ENCODE measurements at places on chromosomes 6 and 20.

GRCh38 chr20:37356961-37357371 is 11.0 kb downstream of the SRC start:
- DNase-seq = no peak

DNA sequence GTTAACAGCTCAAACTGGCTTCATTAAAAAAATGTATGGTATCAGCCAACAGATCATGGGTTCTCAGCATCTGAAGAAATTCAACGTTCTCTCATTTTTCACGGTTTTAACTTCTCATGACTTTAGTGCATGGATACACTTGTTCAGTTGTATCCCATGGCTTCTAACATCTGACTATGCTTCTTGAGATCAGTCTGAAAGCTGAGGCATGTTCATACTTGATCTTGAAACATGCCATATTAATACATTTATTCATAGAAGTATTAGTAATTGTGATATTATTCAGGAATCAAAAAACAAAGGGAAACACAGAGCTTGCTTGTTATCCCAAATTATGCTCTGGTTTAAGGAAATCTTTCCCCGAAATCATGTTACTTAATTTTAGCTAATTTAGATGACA is 649.4 kb downstream of the PRKN start:
- no peak for DNase-seq

- peak; percentile 84 for DNase-seq
These were observed 7.3 kb upstream of the ULBP2 start for GRCh38 chr6:149934249-149935156.

GRCh38 chr6:147837540-147837939 is 329.1 kb downstream of the SAMD5 start:
- DNase-seq = no peak

GRCh38 chr6:74741646-74742045 is 464.2 kb downstream of the COL12A1 start:
- DNase-seq = no peak

DNA sequence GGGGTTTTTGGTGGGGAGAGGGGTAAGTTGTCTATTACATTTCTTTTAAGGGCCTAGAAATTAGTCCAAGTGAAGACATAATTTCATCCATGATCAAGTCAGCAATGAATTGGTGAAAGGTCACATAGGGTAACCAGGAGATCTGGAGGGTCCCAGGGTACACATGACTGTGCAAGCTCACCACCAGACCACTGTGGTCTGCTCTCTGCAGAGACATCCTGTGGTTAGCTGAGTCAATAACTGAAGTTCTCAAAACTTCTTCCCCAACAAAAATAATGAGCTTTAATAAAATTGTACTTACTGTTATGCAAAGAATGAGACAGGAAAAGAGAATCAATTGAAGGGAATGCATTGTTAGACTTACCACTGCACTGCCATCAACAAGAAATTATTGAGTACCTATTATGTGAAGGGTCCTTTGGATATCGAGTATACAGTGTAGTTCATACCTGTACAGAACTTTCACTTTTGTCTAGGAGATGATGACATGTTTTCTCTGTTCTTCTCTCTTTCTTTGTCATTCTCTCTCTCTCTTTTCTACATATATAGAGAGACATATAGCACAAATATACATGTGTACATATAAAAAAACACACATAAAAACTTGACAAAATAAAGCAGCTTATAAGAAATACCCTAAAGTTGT is 209.8 kb downstream of the GJA1 start:
- no peak for DNase-seq

DNA sequence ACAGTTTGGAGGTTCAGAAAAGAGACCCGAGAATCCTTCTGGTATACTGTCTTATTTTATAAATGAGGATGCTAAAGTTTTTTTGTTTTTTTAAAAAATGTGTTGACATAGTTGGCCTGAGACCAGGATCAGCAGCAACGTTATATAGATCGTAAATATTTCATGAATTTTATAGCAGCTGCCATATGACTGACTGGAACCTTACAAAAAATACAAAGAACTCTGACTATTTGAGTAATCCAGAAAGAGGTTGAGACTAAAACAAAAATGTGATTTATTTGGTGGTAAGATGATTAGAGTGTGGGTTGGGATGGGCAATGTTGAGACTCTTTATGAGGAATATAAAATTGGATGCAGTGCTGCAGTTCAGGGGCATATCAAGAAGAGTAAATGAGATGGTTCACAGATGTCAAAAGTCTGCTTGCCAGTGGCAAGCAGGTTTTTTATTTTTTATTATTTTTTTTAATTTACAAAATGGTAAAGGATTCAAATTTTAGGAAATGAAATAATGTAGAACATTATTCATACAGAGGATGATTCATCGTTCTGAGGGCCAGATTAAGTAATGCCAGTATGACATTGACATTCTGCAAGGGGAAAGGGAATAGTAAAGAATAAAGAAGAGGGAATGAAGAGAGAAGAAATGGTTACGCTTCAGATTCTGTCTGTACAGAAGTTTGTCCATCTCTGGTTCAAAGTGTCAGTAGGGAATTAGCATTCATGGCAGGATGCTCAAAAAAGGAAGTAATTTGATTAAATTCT is 58.5 kb downstream of the SCAF8 start:
- no peak for DNase-seq

- DNase-seq = peak; percentile 3
These were observed 503.9 kb upstream of the EYS start for GRCh38 chr6:66210964-66211363.

DNA sequence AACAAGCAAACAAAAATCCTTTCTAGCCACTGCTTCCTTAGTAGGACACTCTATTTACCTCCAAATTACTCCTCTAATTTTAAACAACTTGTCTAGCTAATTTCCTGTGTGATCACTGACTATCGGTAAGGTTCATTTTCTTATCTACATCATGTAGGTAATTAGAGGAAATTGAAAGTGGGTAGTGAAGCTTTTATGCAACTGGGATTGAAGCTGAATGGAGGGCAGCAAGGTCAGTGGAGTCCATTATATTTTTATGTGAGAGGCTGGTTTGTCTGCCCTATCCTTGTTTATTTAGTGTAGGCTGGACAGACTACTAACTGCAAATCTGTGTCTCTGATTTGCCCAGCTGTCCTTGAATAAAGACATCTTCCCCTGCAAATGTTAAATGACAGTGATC is 88.5 kb upstream of the SIM1 start:
- DNase-seq = no peak

GRCh38 chr6:148885925-148886845 is 139.4 kb downstream of the UST start:
- no peak for DNase-seq

DNA sequence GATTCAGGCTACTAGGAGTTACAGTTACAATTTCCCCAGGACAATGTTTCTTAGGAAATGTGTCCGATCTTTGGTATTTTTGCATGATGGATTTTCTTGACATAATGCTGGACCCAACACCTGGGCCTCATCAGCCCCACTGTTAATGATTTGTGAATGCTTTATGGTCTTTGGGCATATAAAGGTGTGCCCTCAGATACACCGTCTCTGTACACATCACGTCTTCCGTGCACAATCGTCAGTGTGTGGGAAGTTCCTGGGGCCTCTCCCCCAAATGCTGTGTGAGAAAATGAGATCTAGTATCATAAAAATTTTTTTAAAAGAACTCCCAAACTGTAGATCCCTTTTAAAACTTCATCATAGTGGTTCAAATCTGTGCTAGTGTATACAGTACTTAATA is 373.2 kb upstream of the ID4 start:
- DNase-seq = no peak

- no peak for DNase-seq
These were observed 205.1 kb upstream of the SMLR1 start for GRCh38 chr6:130622142-130622541.

DNA sequence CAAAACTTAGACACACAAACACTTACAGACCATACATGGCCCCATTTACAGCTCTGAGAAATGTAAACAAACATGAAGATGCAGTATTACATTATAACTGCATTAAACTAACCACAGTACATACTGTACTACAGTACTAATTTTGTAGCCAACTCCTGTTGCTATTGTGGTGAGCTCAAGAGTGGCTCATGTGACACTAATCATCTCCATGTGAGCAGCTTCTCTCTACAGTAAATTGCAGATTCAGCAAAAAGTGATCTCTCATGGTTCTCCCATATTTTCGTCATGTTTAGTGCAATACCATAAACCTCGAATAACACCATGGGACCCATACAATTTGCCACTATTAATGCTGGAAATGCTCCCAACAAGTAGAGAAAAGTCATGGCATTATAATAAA is 860.4 kb downstream of the EPHA7 start:
- no peak for DNase-seq

DNA sequence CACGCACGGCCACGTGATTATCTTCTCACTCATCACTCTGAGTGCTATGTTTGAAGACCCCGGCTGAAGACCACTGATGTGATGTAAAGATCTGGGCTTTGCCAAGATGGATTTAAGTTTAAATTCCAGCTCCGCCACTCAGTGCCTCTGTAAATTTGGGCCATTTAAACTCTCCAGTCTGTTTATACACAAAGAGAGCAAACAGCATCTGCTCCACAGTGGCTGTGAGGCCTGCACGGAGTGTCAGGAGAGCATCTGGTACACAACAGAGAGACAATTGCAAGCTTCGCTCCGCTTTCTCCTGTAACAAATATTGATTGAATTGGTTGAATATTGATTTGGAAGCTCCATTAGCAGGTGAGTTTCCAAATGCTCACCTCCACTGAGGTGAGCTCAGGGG is 80.5 kb upstream of the FRMD1 start:
- DNase-seq = no peak

Measured in CD4-positive, alpha-beta T cell treated with Interleukin-10 for 1 hour (primary cell).